Midbrain (tissue), 1 donor: ENCODE measurements at places on chromosomes 4 and X.

GRCh38 chr4:130125467-130125866 lies 1029.5 kb downstream of the C4orf33 start:
- DNase-seq = peak; percentile 26

DNA sequence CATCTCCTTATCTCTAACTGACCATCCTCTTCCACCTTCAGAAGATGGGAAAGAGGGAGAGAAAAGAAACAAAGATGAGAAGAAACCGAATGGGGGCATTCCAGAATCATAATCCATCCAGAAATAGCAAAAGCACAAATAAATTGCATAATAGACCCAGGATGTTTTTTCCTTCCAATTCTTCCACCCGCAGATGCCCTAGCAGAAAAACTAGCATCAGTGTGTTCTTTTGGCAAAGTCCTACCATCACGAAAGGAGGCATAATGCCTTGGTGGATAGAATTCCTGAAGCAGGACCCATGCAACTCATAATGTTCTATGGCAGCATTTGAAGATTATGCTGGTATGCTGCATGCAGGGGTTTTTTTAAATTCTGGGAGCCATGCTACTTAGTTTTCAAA lies 279.2 kb downstream of the PPP3CA start:
- DNase-seq = no peak

- no peak for DNase-seq
Observed at GRCh38 chr4:82900066-82900410, 497 bp upstream of the THAP9 start.

DNA sequence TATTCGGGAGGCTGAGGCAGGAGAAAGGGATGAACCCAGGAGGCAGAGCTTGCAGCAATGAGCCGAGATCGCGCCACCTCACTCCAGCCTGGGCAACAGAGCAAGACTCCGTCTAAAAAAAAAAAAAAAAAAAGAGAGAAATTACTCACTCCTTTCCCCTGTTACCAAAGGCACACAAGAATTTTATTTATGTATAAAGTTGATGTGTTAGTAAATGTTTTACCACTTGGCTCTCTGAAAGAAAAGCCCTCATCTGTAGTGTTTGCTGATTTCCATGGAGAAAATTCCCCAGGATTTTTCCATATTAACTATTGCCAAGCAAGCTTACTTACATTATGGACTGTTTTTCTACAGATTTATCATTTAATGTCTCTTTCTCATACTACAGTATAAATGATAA lies 142.1 kb upstream of the PABPC4L start:
- DNase-seq = no peak

DNA sequence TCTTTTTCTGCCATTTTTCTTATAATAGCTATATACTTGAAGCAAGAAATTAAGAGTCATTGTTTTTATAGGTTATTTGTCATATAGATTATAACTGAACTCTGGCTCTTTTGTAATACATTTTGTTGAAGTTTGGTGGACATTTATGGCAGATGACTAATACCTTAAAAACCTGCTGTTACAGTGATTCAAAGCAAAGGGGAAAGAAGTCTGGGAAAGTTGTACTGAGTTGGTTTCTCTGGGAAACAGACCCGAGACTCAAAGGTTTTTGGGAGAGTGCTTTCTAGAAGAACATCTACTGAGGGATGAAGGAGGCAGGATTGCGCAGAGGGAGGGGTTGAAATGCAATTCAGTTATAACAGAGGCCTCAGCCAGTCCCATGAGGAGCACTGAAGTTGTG lies 35.9 kb downstream of the NAP1L5 start:
- DNase-seq = no peak

DNA sequence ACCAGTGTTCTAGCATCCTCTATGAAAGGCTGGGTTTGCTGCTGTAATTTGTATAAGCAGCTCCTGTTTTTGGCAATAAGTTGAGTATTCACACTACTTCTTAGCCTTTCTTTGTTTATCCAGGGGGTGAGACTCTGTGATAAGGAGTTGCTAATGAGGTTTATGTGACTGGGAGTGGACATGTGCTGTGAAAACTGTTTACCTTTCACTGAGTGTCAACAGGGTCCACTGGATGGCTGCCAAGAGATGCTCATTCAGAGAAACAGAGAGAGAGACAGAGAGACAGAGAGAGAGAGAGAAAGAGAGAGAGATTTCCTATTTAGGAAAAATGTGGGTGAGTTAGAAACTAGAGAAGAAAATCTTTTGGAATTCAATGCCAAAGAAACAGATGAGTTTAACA lies 233.9 kb downstream of the CHIC2 start:
- DNase-seq = no peak

DNA sequence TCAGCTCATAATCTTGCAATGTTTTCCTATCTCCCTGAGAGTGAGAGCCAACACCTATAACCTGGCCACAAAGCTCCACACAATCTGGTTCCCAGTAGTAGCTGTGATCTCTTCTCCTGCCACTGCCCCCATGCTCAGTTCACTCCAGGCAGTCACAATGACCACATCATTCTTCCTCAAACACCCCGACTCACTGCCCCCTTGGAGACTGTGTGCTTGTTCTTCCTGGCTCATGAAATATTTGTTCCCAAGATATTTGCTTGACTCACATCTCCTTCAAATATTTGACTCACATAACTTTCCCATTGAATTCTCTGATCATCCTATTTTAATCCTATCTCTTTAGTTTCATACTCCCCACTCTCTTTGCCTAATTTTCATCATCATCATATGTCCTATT lies 173.7 kb downstream of the AREG start:
- DNase-seq = no peak

DNA sequence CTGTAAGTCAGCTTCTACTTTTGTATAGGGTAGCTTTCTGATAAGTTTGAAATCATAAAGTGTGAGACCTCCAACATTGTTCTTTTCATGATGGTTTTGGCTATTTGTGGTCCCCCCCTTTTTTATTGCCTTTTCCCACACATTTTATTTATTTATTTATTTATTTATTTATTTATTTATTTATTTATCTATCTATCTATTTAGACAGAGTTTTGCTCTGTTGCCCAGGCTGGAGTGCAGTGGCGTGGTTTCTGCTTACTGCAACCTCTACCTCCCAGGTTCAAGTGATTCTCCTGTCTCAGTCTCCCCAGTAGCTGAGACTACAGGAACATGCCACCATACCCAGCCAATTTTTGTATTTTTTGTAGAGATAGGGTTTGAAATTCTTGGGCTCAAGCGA lies 9.7 kb upstream of the MTHFD2L start:
- no peak for DNase-seq

DNA sequence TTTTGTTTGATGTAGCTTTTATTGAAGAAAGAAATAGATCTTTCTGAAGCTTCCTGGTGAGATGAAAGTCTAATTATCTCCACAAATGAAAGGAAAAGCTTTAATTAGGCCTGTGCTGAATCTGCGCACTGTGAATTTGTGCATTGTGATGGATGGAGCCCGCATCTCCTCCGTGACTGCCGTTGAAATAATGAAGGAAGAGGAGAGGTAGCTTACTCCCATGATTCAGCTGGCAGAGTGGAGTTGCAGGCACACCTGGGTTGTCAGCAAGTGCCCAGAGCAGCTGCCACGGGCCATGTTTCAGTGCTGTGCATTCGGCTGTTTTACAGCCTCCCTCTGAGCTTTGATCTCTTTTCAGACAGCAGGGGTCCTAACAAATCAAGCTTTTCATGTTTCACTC lies 735.3 kb upstream of the TENM3 start:
- DNase-seq = no peak

DNA sequence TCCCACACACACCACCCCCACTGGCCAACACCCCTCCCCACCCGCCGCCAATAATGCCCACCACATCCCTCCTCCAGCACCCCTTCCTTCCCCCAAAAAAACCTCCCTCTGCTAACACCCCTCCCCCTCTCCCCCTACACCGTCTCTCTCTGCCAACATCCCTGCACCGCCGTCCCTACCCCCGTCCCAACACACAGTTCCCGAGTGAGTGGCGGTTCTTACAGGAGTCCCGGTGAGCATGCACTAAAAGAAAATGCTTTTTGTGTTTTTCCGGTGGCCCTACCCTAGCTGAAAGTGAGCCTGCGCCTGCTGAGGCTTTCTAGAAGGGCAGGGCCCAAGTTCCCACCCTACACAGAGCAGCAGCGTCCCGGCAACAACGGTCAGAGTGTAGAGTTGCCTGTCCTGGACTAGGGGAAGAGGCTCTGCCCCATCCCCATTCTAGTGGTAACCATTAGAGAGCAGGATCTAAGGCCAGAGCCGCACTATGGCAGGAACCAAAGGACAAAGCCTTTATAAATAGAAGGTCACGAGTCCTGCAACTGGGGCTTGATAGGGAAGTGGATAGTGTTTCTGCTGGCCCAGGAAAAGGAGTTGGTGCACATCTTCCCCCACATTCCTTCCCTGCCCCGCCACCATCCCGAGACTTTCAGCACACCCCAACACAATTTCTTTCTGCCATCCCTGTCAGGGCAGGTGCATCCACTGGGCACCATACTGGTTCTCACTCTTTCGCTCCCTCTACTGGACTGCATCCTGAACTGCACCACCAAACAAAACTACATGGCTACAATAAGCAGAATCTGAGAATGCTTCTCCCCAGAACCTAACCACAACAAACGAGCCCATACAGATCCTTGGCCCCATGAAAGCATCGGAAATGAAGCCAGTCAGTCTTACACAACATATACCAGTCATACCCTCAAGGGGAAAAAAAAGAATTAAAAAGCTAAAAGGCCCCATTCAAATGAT lies 78.1 kb upstream of the PAGE3 start:
- peak; percentile 7 for DNase-seq

GRCh38 chr4:1081689-1082040 lies 31.7 kb downstream of the RNF212 start:
- no peak for DNase-seq

- no peak for DNase-seq
Observed at GRCh38 chr4:152014280-152014679, 253.5 kb upstream of the GATB start.

DNA sequence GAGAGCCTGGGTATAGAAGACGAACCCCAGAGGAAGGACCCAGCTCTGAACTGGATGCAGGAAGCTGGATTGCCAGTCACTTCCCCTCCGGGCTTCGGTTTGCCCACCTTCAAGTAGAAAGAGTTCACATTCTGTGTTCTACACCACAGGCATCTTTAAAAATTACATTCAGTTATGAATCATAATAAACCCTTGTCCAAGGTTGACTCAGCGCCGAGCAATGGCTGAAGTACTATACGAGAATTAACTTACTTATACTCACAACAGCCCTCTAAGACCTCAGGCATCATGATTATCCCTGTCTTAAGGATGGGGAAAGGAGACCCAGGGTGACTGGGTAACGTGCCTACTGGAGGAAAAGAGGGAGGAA lies 72.5 kb downstream of the EVC2 start:
- no peak for DNase-seq

- DNase-seq = no peak
Observed at GRCh38 chrX:10121787-10122186, 35.0 kb upstream of the CLCN4 start.

DNA sequence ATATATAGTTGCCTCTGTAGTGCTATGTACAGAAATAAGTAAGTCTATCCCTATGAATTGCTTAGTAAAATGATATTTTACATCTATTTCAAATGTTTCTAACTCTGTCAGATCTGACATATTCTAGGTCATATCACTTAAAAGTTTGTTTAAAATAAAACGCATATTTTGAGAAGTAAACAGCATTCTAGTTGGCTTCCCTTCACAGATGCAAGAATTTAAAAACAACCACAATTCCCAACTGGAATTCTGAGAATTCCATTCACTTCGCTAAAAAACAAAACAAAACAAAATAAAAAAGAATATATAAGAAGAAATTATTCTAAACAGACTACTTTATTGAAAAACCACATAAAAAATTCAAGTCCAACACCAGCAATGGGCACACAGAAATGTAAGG lies 126.0 kb downstream of the PPP3CA start:
- DNase-seq = no peak

DNA sequence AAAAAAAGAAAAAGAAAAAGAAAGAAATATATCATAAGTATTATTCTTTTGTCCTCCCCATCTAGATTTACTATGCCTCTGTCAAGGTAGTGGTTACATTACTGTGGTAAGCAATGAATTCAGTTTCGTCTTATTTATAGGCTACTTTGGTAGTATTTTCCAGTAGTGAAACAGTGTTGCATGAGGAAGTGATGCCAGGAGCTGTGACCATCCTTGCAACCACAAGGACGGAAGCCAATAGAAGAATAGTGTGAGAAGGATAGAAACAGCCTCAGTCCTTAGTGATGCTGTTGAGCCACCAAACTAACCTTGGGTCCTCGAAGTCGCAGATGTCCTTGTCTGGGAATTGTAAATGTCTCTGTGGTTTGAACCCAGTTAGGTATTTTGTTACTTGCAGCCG lies 328.5 kb downstream of the PPP3CA start:
- no peak for DNase-seq

DNA sequence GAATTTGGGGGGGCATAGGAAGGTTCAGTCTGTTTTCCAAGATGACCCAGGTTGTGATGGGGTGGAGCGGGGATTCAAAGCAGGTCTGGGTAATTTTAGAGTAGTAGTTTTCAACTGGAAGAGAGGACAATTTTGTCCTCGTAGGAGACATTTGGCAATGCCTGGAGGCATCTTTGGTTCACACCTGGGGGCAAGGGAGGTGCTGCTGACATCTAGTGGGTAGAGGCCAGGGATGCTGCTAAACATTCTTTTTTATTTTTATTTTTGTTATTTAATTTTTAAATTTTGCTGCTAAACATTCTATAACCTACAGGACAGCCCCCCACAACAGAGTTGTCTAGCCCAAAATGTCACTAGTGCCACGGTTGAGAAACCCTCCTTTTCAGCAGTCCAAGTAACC lies 1.9 kb downstream of the RAB9A start:
- no peak for DNase-seq

DNA sequence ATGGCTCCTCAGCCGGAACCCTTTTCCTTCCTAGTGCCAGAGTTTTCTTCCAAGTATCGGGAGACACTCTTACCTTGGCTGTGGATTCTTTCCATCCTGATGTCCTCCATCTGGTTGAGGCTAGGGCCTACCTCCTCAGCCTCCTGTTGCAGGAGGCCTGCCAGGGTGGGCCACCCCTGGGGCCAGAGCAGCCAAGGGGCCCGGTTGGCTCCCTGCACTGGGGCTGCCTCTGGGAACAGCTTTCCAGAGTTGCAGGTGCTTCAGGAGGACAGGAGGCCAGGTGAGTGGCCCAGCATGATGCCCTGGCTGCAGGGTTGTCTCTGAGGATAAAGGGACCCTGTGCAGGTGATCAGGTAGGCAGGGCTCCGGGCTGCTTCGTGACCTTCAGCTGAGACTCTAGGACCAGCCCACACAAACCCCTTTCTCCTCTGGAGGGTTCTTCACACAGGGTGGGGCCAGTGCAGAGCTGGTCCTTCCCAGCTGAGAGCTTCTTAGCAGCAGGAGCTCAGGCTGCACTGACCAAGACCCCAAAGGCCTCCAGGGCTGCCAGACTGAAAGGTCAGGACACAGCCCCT lies 5.3 kb upstream of the GPR78 start:
- DNase-seq = no peak

DNA sequence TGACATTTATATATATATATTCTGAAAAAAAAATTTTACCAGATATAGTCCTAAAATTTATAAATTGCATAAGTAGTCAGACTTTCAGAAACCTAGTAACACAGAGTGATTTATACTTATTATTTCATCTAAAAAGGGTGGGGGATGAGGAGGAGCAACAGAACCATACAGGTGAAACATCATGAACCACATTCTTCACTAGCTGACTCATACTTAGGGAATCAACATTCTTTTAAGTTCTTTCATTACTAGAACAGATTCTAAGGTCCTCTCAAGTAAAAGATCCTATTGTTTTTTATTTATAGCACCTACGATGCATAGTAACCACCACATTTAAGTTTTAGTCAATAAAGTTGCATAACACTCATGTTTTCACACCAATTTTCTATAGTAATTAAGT lies 166.1 kb downstream of the LRBA start:
- DNase-seq = no peak

GRCh38 chr4:13535118-13535517 lies 9.2 kb downstream of the NKX3-2 start:
- no peak for DNase-seq

- DNase-seq = no peak
Observed at GRCh38 chrX:32448945-32449344, 762.4 kb downstream of the DMD start.
